ENCODE measurements at places on chromosomes 1 and 21. TPM values are rescaled to one million over a fixed set of nuclear protein-coding genes. Genes with fewer than 3 reads are reported as not detected.

MXRA8 gene
- not detected for total RNA-seq

KRTAP19-7 gene
- not detected for total RNA-seq

AMY2A gene
- not detected for total RNA-seq

- no peak for DNase-seq
Measured at GRCh38 chr1:15198684-15199083, 45.1 kb downstream of the TMEM51 start.

GRCh38 chr1:158035976-158036583, 42.6 kb downstream of the KIRREL1 start:
- peak; percentile 30 for DNase-seq

DNA sequence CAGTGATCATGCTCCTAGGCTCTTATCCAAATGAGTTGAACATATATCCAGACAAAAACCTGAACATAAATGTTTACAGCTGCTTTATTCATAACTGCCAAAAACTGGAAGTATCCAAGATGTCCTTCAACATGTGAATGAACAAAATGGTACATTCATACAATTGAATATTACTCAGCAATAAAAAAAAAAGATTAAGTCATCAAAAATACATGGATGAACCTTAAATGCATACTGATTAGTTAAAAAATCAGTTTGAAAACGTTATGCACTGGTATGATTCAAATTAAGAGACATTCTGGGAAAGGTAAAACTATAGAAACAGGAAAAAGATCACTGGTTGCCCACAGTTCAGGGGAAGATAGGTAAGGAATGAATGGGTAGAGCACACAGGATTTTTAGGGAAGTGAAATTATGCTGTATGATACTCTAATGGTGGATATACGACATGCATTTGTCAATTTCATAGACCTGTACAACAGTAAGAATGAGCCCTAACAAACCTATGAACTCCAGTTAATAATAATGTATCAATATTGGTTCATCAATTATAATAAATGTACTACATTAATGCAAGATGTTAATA, 3.1 kb downstream of the LRRC40 start:
- DNase-seq = no peak

DNA sequence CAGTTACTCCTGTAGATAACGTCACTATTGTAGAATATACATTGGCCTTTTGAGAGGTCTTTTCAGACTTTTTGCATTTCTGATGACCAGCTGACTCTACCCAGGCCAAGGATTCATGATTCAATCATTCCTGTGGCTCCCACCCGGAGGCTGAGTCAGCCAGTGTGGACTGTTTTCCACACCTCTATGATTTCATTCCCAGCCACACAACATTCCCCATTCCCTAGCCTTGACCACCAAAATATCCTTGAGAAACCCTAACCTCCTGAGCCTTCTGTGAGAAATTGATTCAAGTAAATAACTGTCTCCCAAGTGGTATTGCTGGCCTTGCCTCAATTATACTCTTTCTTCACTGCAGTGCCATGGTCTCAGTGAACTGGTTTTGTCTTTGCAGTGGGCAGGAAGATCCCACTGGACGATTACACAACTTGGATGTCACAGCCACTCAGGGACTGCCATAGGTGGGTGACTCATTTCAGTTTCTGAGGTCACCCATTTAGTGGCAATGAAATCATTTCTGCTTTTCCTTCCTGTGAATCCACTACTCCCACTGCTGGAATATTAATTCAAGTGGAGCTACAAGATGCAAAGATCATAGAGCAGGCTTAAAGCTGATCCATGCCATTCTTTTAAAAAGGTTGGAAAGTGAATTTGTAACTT, 518.6 kb upstream of the ZP4 start:
- DNase-seq = no peak

- DNase-seq = no peak
Measured at GRCh38 chr1:230798491-230798890, 51.3 kb downstream of the CAPN9 start.

DNA sequence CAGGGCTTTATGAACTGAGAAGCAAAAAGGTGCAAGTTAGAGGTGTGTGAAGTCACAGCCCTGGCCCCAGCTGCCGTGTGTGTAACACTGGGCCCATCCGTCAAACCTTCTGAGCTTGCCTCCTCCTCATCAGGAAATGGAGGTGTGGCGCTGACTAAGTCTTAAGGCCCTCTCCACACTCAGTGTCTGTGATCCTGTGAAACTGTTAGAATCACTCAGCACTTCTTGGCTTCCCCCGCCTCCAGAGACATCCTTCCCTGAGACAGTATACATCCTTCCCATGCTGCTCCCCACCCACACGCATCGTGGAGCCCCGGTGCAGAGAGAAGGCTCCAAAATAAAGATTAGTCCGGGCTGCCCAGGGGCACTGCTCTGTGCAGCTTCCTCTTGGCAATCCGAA, 33.3 kb downstream of the LRP8 start:
- DNase-seq = no peak

- no peak for DNase-seq
Measured at GRCh38 chr1:119686661-119687060, 25.1 kb upstream of the PHGDH start.

DNA sequence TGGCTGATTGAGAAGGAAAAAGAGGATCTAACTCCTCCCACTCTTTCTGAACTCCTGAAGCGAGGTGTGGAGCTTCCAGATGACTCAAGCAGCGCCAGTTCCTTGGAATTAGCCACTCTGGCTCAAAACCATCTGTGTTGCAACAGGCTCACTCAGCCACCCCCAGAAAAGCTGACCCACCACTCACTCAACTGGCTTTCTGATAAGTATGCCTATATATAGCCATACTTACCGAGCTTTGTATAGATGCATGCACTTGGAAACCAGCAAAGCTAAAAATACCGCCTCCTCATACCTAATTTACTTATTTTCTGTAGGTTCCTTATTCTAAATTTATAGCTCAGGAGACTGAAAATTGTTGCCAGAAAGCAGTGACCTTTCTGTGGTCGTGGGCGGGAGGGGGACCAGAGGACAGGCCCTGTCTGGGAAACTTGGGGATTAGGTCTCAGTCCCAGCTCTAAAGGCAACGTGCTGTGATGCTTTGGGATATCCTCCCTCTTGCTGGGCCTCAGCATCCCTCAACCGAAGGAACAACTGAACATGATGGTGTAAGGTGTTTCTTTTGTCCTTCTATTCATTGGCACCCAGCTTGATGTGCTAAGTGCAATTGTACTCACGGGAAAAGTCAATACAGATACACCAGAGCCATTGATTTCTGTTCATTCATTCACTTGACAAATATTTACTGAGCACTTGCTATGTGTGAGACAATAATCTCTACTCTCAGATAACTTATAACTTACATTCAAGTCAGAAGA, 65.7 kb downstream of the NENF start:
- DNase-seq = no peak

DNA sequence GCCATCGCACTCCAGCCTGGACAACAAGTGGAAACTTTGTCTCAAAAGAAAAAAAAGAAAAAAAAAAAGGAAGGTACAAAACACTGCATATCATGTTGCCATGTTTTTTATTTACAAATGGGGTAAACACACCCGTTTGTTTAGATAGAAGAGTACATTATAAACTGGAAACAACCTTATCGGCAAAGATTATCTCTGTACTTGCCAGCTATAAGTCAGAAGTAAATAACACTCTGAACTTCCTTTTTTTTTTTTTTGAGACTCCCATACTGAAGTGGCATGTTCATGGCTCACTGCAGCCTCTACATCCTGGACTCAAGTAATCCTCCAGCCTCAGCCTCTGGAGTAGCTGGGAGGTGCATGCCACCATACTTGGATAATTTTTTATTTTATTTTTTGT, 21.9 kb downstream of the USP48 start:
- DNase-seq = peak; percentile 29

GRCh38 chr1:226223157-226223785, at the start of gene MIXL1:
Gene MIXL1 (plus strand): TSS chr1:226223664. CDS start chr1:226223682, 18 bp downstream.
- peak; percentile 38 for DNase-seq

All from OCI-LY7 (cell line).